ENCODE measurements at places on chromosomes 6 and 20. TPM values are rescaled to one million over a fixed set of nuclear protein-coding genes. Genes with fewer than 3 reads are reported as not detected.

- no peak for DNase-seq
Observed at GRCh38 chr6:144776031-144776819, 491.1 kb downstream of the UTRN start.

- DNase-seq = no peak
Observed at GRCh38 chr20:16624106-16624505, 50.9 kb upstream of the KIF16B start.

DNA sequence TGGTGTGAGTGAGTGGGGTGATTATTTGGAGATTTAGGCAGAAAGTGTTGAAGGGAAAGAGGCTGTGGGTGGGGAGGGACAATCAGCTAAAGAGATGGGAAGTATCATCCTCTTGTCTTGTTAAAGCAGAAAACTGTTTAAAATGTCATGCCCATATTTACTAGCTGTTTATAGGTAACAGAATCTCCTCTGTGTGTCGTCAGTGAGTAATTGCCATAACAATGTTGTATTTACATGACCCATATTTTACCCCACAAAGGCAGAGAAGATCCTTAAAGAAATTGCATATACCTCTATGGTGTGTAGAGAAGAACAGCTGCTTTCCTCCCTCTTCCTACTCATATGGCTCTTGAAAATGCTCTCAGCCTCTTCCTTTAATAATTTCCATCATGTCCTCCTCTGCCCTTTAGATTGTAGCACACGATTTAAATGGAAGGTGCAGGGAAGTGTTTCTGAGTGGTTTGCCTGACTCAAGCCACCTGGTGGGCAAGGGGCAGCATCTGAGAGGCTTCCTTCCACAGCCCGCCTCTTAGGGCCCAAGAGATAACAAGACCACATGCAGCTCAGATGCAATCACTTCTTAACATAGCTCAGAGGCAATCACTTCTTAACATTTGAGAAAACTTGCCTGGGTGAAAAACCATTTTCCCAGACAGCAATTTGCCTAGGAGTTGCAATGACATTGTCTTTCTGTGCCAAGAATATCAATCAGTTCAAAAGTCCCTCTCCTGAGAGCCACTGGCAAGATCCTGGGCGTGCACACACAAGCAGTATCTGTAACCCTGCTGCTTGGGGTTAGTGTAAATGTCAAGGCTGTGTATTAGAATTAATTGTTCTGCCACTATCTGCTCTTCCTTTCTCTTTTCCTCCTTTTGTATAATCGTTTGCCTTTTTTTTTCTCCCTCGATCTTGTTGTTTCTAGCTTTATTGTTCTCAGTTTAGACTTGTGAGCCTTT, 44.1 kb upstream of the EDN1 start:
- DNase-seq = no peak

- no peak for DNase-seq
Observed at GRCh38 chr20:20525756-20526155, 157.9 kb downstream of the INSM1 start.

DNA sequence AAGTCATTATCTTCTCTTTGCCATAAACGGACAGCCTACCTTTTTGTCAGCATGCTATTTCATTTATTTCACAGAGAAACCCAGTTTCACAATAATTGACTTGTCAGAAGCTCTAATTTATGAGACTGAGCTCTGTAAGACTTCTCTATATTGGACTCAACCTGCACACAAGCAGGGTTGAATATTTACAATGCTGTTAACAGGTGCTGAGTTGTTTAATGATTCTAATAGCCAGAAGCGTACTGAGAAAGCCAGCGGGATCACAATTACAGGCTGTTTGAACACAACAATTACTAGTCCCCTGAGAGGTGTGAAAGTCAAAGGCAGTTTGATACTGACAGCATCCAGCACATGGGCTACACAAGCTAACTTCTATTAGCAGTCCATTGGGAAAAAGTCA, 128.2 kb upstream of the SIM1 start:
- no peak for DNase-seq

DNA sequence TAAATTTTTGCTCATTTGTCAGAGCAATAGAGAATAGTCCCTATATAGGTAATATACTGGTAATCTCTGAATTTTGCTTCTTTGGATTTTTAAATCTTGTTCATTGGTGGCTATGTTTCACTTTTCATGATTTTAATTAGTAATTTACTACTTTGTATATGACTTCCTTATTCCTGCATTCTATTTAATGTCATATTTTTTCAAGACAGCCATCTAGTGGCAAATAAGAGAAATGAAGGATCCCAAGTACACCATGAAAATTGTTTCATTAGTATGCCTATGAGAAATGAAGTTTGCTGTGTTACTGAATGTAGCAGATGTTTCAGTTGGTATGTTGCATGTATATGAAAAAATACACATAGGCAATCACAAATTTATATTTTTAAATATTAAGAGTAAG, 82.4 kb downstream of the ZNF292 start:
- DNase-seq = peak; percentile 6

DNA sequence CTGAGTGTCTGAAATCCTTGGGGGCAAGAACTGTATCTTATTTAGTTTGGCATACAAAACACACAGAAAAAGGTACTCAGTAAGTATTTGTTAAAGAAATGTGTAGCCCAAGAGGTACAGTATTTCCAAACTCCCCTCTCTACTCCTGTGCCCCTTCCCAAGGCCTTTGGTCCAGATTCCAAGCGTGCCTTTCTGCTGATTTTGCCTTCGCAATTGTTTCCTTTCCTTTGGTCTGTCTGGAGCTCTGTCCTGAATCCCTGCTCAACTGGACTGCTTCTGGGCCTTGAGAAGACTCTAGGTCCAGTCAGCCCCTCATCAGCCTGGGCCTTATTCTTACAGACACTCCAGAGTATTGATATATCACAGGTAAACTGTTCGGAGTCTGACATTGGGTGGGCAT, 122.2 kb upstream of the SYNCRIP start:
- DNase-seq = no peak

DNA sequence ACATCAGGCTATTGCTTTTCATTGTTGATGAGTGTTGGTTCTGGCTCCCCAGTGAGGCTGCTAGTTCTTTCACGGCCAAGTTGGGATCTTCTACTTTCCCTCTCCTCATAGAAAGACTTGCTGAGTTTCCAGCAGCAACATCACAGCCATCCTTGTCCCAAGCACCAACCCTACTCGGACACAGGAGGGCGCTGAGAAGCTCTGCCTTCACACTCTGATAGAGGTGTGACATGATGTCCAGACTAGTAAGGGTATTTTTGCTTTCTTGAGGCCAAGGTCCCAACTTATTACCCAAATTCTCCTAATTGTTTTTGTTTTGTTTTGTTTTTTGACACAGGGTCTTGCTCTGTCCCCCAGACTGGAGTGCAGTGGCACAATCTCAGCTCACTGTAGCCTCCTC, 3.0 kb upstream of the GCM1 start:
- no peak for DNase-seq

DNA sequence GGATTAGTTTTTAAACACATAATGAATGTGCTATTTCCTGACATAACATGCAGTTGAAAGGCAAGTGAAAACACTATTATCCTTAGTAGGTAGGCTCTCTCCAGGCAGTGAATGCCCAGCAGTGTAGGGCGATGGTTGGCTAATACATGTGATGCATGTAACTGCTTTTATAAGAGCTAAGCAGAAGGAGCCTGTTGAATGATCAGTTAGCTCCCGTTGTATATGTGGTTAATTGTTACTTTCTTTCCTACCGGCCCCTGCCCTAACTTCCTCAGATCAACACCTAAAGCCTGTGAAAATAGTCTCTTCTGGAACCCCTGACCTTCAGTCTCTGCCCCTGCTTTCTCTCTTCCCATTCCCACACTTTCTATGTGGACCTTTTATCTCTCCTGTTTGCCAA, 10.5 kb downstream of the SOX4 start:
- DNase-seq = no peak

GRCh38 chr6:43939281-43940070, 169.5 kb downstream of the VEGFA start:
- DNase-seq = no peak

DNA sequence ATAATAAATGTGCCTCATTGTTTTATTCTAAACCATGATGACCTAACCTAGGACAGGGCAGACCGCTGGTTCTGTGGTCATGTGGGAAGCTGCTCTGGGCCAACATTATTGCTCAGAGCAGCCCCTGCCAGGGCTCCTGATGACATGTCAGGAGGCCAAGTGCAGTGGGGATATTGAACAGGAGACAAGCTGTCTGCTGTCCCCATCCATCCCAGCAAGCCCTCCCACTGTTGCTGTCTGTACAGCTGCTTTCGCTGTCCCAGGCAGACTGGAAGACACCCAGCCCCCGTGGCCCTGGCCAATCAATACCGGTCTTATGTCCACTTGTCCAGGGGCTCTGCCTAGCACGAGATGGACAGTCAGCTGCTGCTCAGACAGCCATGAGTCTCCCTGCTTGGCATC, 43.2 kb upstream of the FNDC1 start:
- no peak for DNase-seq

- DNase-seq = no peak
Observed at GRCh38 chr6:37467718-37468117, 32.0 kb downstream of the CCDC167 start.

DNA sequence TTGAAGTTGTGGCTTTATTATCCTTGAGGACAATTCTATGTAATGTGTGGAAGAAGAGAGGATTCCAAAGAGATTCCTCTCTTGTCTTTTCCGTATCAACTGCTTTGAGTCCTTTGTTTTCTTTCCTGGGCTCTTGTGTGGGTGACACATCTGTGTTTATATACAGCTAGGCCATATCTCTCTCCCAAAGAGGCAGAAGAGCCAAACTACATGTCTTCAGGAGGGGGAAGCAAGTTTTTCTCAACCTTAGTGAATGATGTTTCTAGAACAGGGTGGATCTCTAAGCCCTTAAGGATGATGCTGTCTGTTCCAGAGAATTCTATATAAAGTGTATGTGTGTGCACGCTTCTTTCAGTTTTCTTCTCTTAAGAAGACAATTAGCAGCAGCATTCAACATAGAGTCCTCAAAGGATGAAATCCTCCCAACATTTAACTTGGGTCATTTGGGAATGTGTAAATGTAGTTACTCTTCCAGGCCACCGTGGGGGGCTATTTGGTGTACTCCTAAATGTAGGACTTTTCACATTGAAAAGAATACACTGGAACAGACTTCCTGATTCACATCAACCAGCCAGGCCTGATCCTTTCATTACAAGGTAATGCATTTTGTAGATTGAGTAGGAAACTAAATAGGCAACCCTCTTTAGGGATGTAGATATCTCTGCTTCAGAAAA, 92.8 kb upstream of the EEF1E1 start:
- DNase-seq = peak; percentile 56

DNA sequence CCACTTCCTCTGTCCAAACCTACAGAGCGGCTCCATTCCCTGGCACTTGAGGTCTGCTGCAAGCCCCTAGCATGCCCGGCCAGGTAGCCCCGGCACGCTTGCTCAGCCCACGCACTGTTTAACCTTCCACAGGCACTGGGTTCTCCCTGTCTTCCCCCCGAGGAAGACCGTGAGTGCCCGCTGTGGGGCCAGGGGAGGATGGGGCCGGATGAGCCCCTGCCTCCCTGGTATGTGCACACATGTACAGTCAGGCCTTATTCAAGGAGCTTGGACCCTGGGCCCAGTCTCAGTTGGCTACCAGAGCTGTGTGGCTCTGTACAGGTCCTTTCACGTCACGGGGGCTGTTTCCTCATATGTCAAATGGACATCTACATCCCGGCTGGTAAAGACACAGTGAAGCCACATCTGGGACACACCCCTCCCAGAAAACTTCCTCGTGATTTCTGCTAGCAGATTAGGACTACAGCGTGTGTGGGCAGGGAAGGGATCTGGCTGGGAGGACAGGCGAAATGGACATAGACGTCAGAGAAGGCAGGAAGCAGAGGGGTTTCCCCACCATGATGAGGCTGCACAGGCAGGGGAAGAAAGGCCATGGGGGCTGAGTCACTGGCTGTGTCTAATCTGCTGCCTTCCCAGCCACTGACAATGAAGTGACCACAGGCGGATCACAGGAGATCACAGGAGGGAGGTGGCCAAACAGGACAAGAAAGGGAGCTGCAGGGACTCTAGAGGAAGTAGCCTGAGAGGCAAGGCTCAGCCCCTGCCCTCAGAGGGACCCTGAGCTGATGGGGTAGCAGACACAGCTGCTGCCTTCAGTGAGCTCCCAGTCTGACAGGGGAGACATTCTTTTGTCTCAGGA, 62.9 kb downstream of the MRPL14 start:
- peak; percentile 98 for DNase-seq

GRCh38 chr6:157284738-157285421, 38.4 kb downstream of the TMEM242 start:
- DNase-seq = no peak

- DNase-seq = no peak
Observed at GRCh38 chr20:48789781-48790472, 37.9 kb downstream of the PREX1 start.

DNA sequence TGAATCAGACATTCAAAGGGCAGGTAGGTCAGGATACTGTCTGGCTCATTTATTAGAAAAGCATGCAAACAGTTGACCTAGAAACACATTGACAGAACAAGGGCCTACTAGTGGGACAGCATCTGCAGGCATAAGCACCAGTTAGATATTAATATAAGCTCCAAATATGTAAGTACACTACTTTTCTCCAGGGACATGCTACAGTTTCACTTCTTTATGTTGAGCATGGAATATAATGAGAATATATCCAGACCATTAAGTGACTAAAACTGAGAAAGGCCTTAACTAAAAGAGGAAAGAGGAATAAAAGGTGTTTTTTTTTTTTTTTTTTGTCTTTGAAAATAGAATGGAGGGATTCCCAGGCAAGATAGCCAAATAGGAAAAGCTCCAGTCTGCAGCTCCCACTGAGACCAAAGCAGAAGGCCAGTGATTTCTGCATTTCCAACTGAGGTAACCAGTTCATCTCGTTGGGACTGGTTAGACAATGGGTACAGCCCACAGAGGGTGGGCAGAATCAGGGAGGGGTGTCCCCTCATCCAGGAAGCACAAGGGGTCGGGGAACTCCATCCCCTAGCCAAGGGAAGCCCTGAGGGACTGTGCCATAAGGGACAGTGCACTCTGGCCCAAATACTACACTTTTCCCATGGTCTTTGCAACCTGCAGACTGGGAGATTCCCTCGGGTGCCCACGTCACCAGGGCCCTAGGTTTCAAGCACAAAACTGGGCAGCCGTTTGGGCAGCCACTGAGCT, 251.6 kb downstream of the PHF3 start:
- no peak for DNase-seq

- no peak for DNase-seq
Observed at GRCh38 chr20:60428651-60429050, 470.4 kb downstream of the CDH26 start.

DNA sequence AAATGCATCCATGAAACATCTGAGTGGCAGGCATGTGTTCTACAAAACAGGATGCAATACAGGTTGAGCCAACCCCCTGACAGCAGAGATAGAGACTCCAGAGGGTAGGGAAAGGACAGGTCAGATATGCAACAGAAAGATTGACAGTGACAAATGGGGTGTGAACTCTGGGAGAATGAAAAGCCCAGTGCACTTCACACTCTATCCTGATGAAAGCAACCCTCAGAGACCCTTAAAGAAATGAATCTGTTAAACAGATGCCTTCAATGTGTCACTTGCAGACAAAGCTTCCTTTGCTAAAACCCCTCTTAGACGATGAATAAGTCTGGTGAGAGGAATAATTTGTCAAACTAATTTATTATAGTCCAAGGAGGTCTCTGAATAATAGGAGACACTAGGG, 89.9 kb downstream of the RFPL4B start:
- no peak for DNase-seq

Gene CRISP2
- not detected for total RNA-seq

Gene TRIM31
- not detected for total RNA-seq

Gene OGFR
- 59.2 TPM for total RNA-seq

Gene HIVEP2
- total RNA-seq = 3.2 TPM

Gene TNF
- not detected for total RNA-seq

Gene PLA2G7
- total RNA-seq = not detected

Gene RAET1G
- 0.16 TPM for total RNA-seq

Gene CD40
- 0.05 TPM for total RNA-seq
